ENCODE measurements at places on chromosomes 3 and 15.

- no peak for DNase-seq
Measured at GRCh38 chr3:50003216-50003615, 63.3 kb downstream of the RBM6 start.

DNA sequence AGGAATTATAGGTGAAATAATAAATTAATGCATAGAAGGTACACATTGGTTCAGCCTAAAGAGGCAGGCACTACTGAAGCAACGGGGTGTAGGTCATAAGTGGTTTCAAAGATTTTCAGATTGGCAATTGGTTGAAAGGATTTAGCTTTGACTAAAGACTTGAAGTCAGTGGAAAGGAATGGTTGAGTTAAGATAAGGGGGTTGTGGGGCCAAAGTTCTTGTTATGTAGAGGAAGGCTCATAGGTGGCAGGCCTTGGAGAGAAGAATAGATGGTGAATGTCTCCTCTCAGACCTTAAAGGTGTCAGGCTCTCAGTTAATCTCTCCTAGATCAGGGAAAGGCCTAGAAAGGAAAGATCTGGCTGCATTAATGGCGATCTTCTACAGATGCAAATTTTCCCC lies 209.8 kb downstream of the ATP10A start:
- no peak for DNase-seq

- peak; percentile 73 for DNase-seq
Measured at GRCh38 chr3:36743826-36744225, 20.5 kb downstream of the DCLK3 start.

GRCh38 chr3:37223141-37223558 lies 48.8 kb upstream of the LRRFIP2 start:
- no peak for DNase-seq

DNA sequence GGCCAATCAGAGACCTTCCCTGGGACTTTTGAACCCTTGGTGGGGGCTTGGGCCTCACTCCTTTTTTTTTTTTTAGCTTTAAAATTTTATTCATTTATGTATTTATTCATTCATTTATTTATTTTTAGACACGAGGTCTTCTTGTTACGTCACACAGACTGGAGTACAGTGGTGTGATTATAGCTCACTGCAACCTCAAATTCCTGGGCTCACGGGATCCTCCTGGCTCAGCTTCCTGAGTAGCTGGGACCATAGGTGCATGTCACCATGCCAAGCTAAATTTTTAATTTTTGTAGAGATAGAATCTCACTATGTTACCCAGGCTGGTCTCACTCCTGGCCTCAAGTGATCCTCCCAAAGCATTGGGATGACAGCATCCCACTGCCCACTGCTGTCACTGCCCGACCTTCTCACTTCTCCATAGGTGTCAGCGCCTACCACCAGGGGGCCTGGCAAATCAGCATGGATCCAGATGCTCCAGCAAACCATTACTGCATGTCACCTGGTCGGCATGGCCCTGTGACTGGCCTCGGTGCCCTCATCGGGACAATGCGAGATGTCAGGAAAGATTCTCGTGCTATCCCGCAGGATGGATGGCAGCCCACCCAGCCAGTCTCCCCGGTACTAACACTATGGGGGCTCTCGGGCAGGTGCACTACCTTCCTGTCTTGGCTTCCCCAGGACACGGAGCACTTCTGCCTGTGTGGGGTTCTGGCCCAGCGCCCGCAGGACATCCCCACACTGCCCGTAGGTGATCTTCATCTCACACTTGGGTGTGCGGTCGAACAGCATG lies 3.0 kb downstream of the MYL3 start:
- no peak for DNase-seq

- no peak for DNase-seq
Measured at GRCh38 chr3:151841801-151842200, 27.9 kb downstream of the AADAC start.

GRCh38 chr15:69706353-69707097 lies 253.9 kb downstream of the RPLP1 start:
- no peak for DNase-seq

DNA sequence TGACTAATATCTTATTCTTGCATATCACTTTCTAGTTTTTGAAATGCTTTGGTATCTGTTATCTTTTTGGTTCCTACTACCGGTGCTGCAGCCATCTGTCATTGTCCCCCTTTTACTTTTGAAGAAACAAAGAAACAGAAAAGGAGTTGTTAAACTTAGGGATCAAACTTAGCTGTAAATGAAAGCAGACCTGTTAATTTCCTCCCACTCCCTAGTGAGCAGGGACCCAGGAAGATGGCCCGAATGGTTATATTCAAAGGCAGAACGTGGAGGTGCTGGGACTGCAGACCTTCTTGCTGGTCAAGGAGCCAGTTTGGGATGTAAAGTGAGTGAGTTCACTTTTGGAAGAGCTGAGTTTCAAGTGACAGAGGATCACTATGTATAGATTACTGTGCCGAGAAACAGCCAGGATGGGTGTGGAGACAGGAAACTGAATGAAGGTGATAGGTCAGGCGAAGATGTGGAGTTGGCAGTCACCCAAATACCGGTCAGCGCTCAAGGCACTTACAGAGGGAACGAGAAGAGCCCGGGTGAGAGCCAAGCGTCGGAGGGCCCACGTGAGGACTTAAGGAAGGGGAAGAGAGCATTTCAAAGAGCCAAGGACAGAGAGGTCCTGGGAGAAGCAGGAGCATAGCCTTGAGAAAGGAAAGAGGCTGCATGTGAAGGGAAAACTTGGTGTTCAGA lies 20.1 kb downstream of the KBTBD8 start:
- DNase-seq, result no peak

DNA sequence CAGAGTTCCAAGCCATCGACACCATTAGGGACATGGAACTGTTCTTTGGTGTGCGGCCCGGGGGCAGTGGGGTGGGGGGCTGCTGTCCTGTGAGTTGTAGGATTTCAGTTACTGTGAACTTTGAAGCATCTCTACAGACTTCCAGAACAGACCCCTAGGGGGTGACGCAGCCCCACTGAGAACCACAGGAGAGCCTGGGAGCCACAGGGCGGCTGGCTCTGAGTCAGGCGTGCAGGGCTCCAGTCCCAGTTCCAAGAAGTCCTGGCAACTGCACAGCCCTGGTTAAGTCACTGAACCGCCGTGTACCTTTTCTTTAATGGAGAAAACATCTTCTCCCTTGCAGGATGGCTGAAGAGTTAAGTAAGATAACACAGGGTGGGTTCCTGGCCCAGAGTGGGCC lies 23.5 kb upstream of the LRTM1 start:
- DNase-seq, result no peak

DNA sequence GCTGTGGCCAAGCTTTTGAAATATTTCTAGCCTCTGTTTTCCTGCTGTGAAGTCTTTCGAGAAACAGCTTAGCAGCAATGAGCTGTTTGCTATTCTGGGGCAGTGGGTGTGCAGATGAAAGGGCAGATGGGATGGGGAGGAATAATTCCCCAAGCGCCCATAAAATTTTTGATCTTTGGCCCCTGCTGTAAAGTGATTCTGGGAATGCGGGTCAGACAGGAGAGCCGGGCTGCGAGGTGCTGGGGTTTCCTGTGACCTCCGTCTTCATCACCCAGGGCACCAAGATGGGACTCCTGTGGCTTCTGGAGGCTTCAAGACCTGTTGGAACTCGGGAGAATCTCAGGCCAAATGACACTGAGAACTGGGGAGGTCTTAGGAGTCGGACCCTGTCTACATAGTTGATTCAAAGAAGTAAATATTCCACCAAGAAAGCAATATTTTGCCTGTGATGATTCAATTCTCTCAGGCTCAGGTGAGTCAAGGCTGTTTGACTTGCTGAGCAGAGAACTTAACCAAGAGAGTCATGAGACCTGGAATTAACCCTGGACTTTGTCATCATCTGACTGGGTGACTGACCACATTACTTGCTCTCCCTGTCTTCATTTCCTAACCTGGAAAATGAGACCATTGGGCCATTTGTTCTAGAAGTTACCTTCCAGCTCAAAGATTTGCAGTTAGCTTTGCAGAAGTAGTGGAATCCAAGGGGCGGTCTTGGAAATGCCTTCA lies 86.4 kb downstream of the POLR2M start:
- peak; percentile 14 for DNase-seq

DNA sequence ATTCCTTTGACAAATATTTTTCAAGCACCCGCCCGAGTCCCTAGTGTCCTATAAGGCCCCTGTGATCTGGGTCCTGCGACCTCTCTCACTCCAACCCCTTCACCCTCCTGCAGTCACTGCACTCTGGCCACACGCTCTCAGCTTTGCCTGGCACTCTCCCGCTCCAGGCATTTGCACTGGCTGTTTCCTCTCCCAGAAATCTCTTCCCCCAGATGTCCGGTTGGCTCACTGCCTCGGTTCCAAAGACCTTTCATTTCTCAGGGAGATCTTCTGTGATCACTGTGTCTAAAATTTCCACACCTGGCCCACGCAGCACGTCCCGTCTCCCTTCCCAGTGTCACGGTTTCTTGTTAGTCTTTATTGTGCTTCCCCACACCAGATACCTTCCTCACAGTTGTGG lies 97.4 kb downstream of the WNT7A start:
- DNase-seq, result no peak

DNA sequence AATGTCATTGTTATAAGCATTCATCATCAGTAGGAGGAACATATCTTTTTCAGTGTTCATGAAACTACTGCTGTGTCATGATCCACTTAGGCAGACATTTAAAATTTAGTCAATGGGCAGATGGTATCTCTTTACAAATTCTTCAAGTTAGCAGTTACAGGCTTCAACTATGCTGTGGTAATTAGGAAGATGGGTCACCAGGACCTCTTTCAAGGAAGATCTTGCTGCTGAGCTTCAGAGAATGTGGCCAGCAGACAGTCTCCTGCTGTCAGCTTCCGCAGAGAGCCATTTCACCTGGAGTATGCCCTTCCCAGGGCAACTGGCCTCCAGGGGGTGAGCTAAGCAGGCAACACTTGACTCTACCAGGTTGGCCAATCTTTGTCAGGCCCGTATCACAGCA lies 19.4 kb downstream of the IFT57 start:
- DNase-seq, result peak; percentile 27

DNA sequence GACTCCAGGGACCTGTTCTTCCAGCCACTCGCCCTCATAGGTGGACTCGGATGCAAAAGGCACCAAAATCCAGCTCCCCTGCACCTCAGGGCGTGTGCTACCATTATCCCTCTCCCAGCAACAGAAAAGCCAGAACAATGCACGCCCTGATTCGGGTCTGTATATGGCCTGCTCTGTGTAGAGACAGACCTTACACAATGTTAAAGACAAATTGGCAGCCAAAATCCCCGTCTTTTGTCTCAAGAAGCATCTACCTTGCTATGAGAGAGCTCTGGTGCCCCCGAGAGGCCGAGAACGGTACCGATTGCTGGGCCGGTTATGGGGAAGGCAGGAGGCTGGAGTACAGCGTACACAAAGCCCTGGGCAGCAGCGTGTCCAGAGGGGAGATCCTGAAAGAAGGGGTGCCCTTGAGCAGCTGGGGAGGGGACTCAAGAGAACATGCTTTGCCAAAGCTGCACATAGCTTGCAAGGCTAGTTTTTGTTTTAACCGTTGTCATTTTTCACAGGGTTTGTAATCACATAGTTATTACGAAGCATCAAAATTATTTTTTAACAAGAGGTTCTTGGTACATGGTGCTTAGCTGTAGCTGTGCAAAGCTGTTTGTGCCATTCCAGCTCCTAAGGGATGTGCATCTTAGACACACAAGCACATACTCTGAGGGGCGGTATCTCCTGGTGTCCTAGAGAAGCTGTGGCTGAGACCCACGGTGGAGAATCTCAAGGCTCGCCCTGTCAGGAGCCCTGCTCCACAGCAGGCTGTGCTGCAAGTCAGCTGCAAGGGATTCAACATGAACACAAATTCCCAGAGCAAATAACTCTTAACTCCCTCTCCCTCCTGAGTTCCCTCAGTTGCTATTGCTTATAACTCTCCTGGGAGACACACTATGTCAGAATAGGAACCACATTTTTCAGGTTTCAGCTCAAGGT lies 461.5 kb upstream of the PPP2R3A start:
- DNase-seq, result peak; percentile 6

GRCh38 chr3:34109846-34110245 lies 311.4 kb downstream of the PDCD6IP start:
- no peak for DNase-seq

GRCh38 chr3:106457281-106458180 lies 588.7 kb upstream of the CBLB start:
- peak; percentile 94 for DNase-seq

DNA sequence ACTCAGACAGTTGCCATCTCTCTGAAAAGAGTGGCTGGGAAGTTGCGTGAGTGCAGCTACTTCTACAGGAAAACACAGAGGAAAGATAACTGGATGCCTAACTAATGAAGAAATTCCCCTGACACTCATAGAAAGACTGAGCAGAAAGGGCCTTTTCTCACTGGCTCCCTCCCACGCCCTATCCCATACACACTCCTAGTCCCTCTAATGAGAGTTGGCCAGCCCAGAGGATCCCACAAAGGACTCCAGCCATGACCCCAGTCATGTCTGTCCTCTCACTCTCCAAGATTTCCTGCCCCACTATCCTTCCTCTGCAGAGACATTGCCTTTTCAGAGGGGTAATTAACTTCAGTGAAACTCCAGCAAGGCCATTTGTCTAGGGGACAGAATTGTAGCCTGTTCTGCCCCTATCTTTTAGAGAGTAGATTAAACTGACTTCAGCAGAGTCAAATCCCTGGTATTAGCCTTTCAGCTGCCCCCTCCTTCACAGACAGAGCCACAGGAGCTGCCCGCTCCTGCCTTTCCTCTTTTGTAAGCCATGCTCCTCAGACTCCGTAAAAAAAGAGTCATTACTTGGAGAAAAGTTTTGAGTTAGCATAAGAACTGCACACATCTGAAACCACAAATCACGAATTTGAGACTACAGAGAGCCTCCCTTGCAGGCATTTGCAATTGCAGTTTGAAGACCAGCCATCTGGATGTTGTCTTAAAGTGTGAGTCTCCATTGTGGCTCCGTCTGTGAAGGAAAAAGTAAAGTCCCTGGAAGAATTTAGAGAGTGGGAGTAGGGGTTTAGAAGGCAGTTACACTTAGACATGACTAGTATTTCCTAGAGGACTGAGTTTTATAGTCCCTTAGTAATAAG lies 129.1 kb upstream of the SEMA6D start:
- no peak for DNase-seq

DNA sequence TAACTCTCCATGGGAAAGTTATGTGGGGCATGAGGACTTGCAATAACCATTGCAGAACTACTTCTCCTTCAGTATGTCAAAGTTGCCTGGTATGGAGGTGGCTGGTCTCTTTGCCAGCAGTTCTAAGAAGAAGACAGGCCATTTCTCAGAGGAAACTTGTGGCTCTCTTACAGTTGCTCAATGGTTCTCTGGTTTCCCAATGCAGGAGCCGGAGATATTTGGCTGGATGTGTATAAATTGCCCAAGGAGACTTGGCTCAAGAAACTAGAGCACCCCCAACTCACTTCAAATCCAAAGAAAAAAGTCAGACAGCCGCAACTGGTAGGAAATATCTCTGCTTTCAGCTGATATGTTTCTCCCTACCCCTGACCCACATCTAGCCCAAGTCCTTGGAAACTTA lies 24.2 kb downstream of the WDR93 start:
- no peak for DNase-seq

- DNase-seq, result no peak
Measured at GRCh38 chr3:15685927-15686326, 84.4 kb downstream of the BTD start.

DNA sequence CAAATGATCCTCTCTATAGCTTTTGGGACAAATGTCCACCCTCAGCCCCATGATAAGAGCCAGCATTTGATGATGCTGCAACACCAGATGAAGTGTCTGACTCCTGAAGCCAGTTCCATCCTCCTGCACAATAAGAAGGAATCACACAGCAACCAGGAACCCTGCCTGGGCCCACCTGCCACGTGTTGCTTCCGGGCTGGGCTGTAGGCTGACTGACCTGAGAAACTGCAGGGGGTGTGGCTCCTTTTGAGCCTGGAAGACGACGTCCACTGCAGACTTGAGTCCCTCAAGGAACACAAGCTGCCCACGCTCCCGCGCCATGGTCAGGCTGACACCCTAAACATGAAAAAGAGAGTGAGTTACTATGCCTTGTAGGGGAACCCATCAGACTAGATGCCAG lies 9.4 kb downstream of the ELP6 start:
- no peak for DNase-seq

Measured in DMS 273 treated with DMSO at 0.1 percent for 48 hours (cell line).